ENCODE measurements at places on chromosomes 1 and 21.
A peak's percentile ranks its signal among the peaks of the same experiment; 100 is the strongest.

GRCh38 chr1:55127827-55128343 lies 87.3 kb downstream of the USP24 start:
- DNase-seq, result no peak

- DNase-seq, result peak; percentile 13
Measured at GRCh38 chr1:78210175-78210574, 164.4 kb downstream of the GIPC2 start.

GRCh38 chr1:25038699-25039098 lies 108.6 kb upstream of the RUNX3 start:
- DNase-seq, result no peak

GRCh38 chr1:118290571-118290970 lies 105.5 kb upstream of the SPAG17 start:
- DNase-seq, result no peak

GRCh38 chr1:166814611-166815010 lies 24.7 kb upstream of the POGK start:
- peak; percentile 25 for DNase-seq

- DNase-seq, result no peak
Measured at GRCh38 chr21:44753357-44753756, 42.0 kb upstream of the TSPEAR start.

DNA sequence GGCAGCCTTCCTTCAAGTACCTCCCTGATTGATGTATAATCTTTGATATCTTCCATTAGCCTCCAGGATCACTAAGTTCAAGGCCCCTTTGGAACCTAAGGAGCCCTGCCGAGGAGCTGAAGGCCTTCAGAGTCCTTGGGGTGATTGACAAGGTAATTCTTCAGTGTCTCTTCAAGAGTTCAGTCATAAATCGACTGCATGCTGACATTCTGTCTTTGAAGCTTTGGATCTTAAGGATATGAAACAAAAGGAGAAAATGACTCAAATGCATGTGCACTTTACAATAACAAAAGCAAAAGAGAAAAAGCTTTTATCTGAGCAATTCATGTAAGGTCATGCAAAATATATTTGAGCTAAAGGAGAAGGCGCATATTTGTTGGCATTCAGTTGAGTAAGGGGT lies 125.3 kb downstream of the RPS6KC1 start:
- no peak for DNase-seq

DNA sequence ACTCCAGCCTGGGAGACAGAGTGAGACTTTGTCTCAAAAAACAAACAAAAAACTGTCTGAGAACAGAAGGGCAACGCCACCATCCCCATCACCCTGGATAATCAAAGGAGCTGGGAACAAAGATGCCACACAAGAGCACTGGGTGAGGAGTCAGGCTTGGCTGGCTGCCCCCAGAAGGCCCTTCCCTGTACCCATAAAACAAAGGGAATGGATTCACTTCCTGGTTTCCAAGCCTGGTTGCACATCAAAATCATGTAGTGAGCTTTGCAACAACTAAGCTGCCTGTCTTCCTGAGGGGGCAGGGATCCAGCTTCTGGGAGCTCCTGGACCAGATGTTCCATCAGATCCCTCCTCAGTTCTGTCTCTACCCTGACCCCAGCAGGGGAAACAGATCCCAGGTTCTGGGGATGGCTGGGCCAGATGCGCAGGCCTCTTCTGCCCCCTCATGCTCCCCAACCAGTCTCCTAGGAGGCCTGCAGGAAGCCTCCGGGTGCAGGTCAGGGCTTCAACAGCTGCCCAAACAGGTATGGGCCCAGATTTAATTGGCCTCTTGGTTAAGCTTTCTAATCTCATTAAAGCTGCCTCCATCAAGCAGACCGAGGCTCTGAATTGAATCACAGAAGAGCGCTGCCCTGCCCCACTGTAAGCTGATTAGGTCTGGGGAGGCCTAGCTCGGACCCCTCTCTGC lies 97.8 kb downstream of the MRPL37 start:
- no peak for DNase-seq

GRCh38 chr1:157147906-157148700 lies 9.9 kb upstream of the ETV3 start:
- DNase-seq, result no peak

GRCh38 chr1:238350471-238350870 lies 459.7 kb upstream of the ZP4 start:
- DNase-seq, result no peak

DNA sequence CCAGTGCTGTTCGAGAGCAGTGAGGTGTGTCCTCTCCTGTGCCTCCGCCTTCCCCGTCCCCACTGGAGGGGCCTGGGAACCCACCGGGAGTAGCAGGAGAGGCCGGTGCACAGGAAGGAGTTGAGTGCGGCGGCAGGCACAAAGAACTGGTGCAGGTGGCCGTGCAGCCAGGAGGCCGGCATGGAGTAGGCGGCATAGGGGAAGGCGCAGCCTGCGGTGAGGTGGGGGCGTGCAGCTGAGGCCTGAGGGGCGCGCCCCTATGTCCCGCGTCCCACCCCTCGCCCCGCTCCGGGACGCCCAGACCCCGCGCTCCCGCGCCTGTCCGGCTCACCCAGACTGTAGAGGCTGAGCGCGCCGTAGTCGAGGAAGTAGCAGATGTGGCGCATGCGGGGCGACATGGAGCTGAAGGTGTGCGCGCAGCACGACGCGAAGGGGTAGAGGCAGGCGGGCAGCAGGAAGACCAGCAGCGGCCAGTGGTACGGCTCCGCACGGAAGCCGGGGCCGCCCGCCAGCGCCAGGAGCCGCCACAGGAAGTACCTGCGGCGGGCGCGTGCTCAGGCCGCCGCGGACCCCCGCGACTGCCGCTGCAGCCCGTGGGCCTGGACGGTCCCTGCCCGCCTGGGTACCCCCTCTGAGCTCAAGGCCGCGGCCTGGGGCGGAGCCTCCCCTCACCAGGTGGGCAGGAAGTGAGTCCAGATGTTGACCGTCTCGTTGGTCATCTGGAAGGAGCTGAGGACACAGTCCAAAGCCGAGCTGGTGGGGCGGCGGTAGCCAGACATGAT lies 2.2 kb downstream of the PAQR6 start:
- peak; percentile 21 for DNase-seq

DNA sequence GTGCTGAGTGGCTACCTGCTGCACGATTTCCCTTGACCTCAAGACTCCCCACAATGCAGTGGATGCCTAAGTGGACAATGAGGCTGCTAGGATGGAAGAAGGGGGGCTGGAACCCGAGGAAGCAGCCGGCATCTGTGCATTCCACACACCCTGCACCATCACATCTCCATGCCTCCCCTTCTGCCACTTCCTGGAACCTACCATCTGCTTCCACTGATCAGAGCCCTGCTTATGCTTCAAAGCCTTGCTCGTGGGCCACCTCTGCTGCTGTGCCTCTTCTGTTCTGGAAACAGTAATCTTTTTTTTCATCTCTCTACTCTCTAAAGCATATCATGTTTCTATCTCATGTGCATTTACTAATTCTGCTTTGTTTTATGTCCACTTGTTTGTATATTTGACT lies 66.2 kb upstream of the WDR26 start:
- DNase-seq, result no peak

- DNase-seq, result no peak
Measured at GRCh38 chr1:184790642-184791549, 36.2 kb upstream of the EDEM3 start.

DNA sequence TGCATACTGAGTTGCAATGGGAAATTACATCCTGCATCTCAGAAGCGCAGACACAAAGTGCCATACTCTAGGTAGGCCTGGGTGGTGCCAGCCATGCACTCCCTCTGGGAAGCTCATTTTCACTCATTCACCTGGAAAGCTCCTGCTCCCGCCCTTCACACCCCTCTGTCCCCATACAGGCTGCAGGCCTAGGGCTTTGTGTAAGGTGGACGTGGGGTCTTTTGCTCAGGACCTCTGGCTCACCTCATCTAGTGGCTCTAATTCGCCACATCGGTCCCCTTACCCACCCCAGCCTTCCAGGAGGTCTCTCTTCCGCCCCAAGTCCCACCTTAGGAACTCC lies 751 bp downstream of the MRPS15 start:
- no peak for DNase-seq

DNA sequence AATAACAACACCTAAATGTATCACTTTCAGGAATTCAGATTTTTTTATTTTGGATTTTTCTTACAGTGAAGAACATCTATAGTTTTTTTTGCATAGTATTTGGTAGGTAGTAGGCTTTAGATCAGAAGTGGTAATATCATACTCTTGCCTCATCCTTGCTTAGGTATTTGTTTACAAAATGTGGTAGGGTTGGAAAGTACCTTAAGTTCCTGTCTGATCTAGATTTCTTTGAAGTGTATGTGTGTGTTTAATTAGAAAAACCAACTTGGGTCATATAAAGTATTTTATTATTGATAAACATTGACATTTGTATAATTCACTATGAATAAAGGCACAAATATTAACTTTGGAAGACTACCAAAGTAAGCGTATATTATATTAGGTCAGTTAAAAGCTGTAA lies 85.3 kb upstream of the GPR88 start:
- DNase-seq, result no peak

DNA sequence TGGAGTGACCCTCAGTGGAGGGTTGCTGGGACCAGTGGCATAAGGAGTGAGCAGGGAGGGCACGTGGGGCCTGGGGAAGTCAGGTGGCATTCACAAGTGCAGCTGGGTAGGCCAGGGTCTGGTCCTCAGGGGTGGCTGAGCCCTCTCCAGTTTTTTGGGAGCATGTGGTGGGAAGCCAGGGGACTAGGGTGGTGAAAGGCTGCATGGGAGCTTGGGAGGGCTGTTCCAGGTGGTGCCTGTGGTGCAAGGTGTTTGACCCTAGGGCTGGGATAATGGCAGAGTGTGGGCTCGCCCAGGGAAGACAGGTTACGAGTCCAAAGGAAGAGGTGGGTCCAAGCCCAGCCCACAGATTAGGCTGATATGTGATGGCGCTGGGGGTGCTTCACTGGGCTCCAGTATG lies 30.5 kb downstream of the MAN1C1 start:
- DNase-seq, result no peak

DNA sequence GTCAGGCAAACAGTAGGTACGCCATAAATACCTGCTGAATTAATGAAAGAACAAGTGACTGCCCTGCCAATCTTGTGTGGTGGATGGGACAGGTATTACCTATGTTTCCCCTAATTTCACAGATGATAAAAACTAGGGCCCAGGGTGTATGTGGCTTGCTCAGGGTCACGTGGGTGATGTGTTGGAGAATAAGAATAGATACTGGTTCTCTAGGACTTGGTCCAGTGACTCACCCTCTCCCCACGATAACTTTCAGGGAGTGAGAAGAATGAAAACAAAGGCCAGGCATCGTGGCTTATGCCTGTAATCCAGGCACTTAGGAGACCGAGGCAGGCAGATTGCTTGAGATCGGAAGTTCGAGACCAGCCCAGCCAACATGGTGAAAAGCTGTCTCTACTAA lies 26.7 kb downstream of the SLC26A9 start:
- DNase-seq, result peak; percentile 58

GRCh38 chr1:196619721-196620120 lies 11.5 kb upstream of the KCNT2 start:
- DNase-seq, result no peak

- DNase-seq, result peak; percentile 32
Measured at GRCh38 chr1:168227620-168228019, 1.8 kb downstream of the SFT2D2 start.

GRCh38 chr1:202014915-202015661 lies 4.7 kb downstream of the ELF3 start:
- DNase-seq, result no peak

DNA sequence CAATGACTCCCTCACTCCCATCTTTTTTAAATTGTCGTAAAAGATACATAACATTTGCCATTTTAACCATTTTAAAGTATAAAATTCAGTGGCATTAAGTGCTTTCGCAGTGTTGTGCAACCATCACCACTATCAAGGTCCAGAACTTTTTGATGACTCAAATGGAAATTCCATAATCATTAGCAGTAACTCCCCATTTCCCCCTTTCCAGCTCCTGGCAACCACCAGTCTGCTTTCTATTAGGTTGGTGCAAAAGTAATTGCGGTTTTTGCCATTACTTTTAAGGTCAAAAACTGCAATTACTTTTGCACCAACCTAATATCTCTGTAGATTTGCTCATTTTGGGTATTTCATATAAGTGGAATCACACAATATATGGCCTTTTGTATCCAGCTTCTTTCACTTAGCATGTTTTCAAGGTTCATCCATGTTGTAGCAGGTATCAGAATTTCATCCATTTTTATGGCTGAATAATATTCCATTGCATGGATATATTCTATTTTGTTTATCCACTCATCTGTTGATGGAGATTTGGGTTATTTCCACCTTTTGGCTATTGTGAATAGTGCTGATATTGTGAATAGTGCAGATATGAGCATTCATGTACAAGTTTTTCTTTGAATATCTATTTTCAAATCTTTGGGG lies 159.7 kb downstream of the HIVEP3 start:
- DNase-seq, result peak; percentile 73

DNA sequence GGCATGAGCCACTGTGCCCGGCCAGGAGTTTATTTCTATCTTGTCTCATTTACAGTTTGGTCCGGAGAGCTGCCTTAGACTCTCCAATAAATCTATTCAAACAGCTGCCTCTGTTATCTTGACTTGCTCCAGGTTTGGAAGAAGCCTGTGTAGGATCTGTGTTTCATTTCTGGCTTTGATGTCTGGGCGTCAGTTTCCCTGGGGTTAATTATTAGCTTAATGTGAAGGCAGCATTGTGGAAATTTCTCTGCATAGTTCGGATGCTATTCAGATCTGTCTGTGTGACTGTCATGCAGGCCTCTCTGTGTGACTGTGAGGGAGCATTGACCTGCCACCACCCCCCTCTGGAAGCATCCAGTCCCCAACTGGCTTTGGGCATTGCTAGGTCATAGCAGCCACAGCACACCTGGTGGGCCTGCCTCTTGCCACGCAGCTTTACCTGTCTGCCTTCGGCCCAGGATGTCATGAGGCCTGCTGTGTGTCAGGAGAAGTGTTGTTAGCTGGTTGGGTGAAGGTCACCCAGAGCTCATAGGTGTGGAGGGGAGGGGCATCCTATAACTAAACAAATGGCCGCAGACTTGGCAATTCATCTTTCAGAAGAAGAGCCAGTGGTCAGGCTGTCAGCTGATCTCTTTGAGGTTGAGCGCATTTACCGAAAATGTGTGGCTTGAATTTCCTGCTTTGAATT lies 9.8 kb downstream of the IFNGR2 start:
- no peak for DNase-seq

GRCh38 chr1:241934201-241934848 lies 23.2 kb upstream of the BECN2 start:
- DNase-seq, result peak; percentile 79

All from AG08395 (cell line).